ENCODE measurements at places on chromosomes 12 and 14. TPM values are rescaled to one million over a fixed set of nuclear protein-coding genes. Genes with fewer than 3 reads are reported as not detected.

GRCh38 chr12:75545636-75546035, 34.2 kb upstream of the KRR1 start:
- no peak for DNase-seq
- H3K4me1 ChIP-seq: no peaks in the 10 kb centered on the region
- no peak overlapping the region for H3K27ac ChIP-seq
- no peaks in the 10 kb centered on the region for H3K27me3 ChIP-seq

DHRS2 gene
- 2.8 TPM for total RNA-seq

DNA sequence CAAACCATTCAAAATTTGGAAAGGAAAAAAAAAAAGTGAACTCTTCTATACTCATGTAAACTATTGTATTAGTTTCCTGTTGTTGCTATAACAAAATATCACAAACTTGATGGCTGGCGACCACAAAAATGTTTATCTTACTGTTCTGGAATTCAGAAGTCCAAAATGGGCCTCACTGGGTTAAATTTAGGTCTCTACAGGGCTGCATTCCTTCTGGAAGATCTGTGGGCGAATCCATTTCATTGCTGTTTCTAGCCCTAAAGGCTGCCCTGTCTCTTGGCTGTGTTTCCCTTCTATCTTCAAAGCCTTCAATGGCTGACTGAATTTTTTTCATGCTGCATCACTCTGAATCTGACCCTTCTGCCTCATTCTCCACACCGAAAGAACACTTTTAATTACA, 105.1 kb upstream of the NAV3 start:
- H3K27ac ChIP-seq: no peak overlapping the region
- H3K4me3 ChIP-seq: no peak overlapping the region
- DNase-seq: no peak
- H3K36me3 ChIP-seq: no peaks in the 10 kb centered on the region

LMNTD1 gene
- total RNA-seq: not detected

DNA sequence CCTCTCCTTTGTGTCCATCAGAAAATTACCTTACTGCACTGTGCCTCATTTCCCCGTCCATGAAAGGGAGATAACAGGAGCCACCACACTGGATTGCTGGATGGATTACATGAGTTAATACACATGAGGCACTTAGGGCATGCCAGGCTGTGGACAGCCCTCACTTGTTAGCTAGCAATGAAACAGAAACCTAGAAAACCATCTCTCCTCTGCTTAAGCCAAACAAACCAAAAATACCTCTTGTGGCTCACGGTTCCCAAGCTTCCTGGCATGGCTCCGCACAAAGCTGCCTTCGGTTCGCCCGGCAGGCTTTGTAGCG, 660 bp upstream of the HCFC2 start:
- H3K36me3 ChIP-seq: no peaks in the 10 kb centered on the region
- peak overlapping the region; percentile 78 for H3K4me3 ChIP-seq
- no peaks in the 10 kb centered on the region for H3K4me1 ChIP-seq
- H3K27ac ChIP-seq: no peak overlapping the region
- no peak for DNase-seq

DNA sequence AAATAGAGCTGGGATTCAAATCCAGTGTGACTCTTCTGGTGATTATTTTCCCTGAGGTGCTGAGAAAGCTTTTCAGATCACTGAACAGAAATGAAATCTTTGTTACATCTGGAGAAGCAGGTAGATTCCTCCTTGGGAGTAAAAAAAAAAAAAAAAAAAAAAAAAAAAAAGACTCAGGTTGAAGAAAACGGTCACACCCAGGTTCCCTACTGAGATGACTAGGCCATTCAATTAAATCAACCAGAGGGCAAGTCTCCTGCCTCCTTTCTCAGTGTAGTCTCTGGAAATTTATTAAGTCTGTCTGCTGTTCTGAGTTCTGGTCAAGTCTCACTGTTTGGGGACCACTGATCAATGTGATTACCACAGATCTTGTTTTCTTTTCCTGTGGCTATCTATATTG, 24.0 kb downstream of the ARG2 start:
- H3K27me3 ChIP-seq: no peaks in the 10 kb centered on the region
- H3K27ac ChIP-seq: no peak overlapping the region
- no peak overlapping the region for H3K4me3 ChIP-seq

TMEM233 gene
- not detected for total RNA-seq

PLEKHD1 gene
- not detected for total RNA-seq

KRT6A gene
- not detected for total RNA-seq

DNA sequence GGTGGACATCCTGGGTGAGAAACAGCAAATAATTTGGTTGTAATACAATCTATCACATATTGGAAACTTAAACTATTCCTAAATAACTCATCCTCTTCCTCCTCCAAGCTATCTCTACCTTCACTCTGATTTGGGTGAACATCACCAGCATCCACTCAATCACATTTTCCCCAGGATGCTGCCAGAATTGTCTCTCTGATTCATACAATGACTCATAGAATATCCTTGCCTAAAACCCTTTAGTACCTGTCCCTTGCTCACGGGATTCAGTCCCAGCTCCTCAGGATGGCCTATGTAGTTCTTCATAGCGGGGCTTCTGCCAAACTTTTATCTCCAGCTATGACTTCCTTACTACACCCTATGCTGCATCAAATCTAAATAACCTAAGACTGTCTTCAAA, 146.8 kb downstream of the EMP1 start:
- no peaks in the 10 kb centered on the region for H3K27me3 ChIP-seq
- H3K4me3 ChIP-seq: no peak overlapping the region
- DNase-seq: no peak
- peaks cover 3% of the 10 kb centered on the region for H3K4me1 ChIP-seq
- H3K36me3 ChIP-seq: no peaks in the 10 kb centered on the region

RIMBP2 gene
- 0.84 TPM for total RNA-seq

DNA sequence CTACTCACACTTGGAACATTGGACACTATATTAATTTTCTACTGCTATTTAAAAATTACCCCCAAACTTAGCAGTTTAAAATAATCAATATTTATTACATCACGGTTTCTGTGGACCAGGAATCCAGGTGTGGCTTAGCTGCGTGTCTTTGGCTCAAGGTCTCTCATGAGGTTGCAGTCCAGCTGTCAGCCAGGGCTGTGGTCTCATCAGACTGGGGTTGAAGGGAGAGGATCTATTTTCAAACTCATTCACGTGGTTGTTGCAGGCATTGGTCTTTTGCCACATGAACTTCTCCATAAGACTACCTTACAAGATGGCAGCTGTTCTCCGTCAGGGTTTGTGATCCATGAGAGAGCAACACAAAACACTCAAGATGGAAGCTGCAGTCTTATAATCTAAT, 343.0 kb downstream of the BCAT1 start:
- DNase-seq: no peak
- no peaks in the 10 kb centered on the region for H3K4me1 ChIP-seq
- no peak overlapping the region for H3K4me3 ChIP-seq
- H3K27ac ChIP-seq: no peak overlapping the region
- no peaks in the 10 kb centered on the region for H3K27me3 ChIP-seq

DNA sequence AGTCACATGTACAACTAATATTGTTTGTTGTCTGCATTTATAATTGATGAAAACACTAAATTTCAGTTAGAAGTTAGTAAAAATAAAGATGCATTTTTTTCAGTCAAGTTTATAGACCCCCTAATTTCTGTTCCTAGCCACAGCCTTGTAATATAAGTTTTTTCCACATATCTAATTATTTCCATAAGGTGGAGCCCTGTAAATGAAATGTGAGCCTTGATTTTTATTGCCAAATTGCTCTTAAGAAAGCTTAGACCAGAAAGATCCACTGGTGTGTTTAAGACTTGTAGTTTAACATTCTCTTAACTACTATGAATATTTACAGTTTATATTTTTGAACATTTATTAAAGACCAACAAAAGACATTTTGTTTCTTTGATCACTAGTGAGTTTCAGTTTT, 322.1 kb upstream of the RGS6 start:
- no peaks in the 10 kb centered on the region for H3K36me3 ChIP-seq
- DNase-seq: no peak
- H3K27me3 ChIP-seq: no peaks in the 10 kb centered on the region
- H3K27ac ChIP-seq: no peak overlapping the region

DNA sequence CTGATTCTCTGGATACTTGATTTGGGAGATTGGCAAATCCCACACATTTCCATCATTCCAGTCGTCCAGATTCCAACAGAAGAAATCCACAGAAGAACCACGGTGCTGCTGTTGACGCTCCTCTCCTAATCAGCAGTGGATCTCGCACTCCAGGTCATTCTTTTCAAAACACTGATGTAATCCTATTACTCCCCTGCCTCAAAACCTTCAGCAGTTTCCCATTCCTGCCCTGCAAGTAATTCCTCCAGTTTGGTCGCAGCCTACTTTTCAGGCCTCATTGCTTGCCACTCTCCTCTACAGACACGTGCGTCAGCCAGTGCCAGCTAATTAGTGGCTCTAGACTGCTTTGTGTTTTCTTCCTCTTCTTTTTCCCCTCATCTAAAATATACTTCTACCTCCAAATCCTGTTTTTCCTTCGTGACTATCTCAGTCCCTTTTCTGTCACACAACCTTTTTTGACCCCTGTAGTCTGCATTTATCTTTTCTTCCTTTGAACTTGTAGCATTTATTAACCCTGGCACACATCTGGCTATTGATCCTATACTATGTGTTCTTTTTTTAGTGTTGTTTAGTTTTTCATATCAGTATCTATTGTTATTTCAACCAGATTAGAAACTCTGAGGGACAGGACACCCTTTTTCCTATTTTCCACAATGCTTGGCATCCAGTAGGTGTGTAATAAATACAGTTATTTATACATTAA, 36.8 kb downstream of the PRORP start:
- peaks cover 14% of the 10 kb centered on the region for H3K4me1 ChIP-seq
- H3K4me3 ChIP-seq: no peak overlapping the region
- peak; percentile 75 for DNase-seq
- H3K27ac ChIP-seq: peak overlapping the region; percentile 6
- no peaks in the 10 kb centered on the region for H3K36me3 ChIP-seq

EML5 gene
- 0.71 TPM for total RNA-seq

SHMT2 gene
- 166 TPM for total RNA-seq

GRCh38 chr12:101001669-101002068, 207.1 kb downstream of the ANO4 start:
- H3K27me3 ChIP-seq: no peaks in the 10 kb centered on the region
- no peak overlapping the region for H3K27ac ChIP-seq
- no peaks in the 10 kb centered on the region for H3K4me1 ChIP-seq
- DNase-seq: no peak
- H3K36me3 ChIP-seq: no peaks in the 10 kb centered on the region
- no peak overlapping the region for H3K4me3 ChIP-seq

RAPGEF3 gene
- 1.2 TPM for total RNA-seq

All from neural progenitor cell (in vitro differentiated cells).